ENCODE measurements at places on chromosomes 3 and 15.

DNA sequence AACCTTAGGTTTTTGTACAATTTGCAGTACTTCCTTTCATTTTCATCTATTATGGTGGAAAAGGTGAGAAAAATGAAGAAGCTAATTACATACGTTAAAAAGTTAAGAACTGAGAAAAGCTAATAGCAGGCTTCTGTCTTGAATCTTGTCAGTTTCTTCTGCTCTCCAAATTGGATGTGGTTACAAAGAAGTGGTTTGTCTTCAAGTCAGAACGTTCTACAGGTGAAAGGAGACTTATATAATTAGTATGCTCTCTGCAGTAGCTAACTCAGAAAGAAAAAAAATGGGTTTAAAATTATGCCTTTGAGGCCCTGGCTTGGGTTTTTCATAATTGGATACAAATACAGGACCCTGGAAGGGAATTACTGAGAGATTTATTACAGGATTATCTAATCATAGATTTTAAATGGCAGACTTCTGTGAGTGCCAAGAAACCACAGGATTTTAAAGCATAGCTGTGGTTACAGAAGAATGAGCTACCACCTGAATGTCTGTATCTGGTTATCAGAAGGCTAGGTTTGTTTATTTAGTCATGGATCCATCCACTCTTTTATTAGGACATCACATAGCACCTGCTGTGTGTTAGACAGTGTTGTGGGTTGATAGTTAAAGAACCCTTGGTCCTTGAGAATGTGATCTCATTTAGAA is 528.1 kb upstream of the MCTP2 start:
- no peak for DNase-seq

GRCh38 chr3:105401691-105402149 is 35.0 kb downstream of the ALCAM start:
- no peak for DNase-seq

DNA sequence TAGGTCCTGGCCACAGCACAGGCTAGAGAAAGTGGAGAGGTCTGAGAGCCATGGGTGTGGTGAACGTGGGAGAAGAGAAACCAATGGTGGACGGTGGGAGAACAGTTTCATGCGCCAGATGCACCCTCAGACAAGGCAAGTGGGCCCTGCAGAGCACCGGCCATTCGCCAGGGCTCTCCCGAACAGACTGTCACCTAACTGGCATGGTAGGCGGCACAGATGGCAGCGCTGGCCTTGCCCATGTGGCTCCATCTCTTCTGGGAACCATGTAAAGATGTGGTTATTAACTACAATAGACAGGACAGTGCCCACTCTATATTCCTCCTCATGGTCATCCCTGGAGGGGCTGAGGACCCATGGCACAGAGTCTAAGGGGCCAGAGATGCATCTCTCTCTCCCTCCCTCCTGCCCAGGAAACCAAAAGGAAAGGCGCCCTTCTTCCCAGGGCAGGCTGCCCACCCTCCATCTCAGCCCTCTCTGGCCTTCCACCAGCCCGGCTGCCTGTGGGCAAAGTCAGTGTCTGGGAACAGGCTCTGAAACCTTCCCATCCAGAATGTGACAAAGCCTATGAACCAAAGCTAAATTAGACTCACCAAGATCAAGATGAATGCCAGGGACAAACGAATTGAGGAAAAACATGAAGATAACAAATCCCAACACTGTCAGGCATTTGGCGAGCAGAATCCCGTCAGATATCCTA is 147.8 kb downstream of the OCA2 start:
- no peak for DNase-seq

- DNase-seq = no peak
Measured at GRCh38 chr15:60371175-60372051, 26.4 kb downstream of the ANXA2 start.

GRCh38 chr3:123758081-123758564 is 126.0 kb downstream of the MYLK start:
- DNase-seq = no peak

DNA sequence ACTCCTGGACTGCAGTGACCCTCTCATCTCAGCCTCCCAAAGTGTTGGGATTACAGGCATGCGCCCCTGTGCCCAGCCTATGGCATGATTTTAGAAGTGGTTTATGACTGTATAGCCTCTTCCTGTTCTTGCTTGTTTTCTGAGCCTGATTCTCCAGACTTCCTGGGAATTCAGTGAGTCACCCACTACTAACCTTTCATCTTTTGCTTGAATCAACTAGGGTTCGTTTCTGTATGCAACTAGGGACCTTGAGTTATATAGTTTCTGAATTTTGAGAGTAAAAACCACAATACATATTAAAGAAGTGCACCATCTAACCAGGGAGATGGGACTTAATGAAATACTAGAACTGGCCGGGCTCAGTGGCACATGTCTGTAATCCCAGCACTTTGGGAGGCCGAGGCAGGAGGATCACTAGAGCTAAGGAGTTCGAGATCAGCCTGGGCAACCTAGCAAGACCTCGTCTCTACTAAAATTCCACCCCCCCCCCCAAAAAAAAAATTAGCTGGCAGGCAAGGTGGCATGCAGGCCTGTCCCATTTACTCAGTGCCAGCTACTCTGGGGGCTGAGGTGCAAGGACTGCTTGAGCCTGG is 76.0 kb downstream of the ZNF609 start:
- DNase-seq = no peak

- DNase-seq = no peak
Measured at GRCh38 chr3:134186391-134186790, 64.3 kb downstream of the RYK start.

GRCh38 chr3:167397826-167398225 is 17.7 kb upstream of the ZBBX start:
- no peak for DNase-seq

- DNase-seq = no peak
Measured at GRCh38 chr3:116821371-116821770, 111.8 kb downstream of the TUSC7 start.

- no peak for DNase-seq
Measured at GRCh38 chr3:35201211-35201610, 438.1 kb upstream of the ARPP21 start.

DNA sequence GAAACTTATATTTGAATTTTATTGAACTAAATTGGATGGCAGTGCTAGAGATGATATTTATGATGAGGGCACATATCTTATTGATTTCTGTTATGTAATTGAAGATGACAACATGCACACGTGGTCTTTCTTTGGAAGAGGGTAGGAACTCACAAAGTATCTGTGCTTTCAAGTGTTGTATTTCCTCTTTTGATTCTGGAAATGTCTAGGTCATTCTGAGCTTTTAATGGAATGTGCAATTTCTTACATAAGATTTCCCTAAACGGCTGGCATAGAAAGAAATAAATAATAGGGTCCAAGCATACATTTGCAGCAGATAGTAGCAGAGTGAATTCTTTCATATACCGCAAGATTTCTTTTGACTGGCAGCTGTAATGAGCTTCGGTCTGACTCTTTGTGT is 10.1 kb upstream of the GPR171 start:
- DNase-seq = no peak

GRCh38 chr15:57545995-57546394 is 45.7 kb upstream of the MYZAP start:
- no peak for DNase-seq

DNA sequence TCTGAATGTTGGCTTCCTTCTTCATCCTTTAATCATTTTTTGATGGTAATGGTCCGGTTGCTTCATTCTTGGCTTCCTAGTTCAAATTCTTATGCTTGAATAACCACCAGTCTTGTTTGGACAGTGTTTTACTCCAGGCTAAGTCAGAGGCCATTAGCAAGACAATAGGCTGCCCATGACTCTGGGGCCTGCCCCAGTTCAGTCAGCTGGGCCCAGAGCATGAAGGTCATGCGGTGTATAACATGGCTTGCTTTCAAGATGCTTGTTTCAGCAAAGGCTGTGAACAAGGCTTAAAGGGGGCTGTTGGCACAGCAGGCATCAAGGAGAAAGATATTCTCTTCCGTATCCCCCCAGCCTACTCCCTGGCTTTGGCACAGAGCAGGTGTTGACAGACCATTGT is 13.7 kb downstream of the TM4SF18 start:
- no peak for DNase-seq

DNA sequence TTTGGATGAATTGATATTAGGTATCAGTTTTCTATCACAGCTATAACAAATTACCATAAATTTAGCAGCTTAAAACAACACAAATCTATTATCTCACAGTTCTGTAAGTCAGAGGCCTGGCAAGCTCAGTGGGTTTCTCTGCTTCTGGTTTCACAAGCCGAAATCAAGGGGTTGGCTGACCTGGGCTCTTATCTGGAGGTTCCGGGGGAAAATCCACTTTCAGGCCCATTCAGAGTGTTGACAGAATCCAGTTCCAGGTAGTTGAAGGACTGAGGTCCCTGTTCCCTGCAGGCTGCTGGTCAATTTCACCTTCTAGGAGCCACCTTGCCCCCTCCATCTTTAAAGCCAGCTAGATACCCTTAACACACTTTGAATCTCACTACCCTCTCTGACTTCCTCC is 11.1 kb upstream of the HHATL start:
- DNase-seq = no peak

- no peak for DNase-seq
Measured at GRCh38 chr3:41507336-41508062, 308.2 kb downstream of the CTNNB1 start.

DNA sequence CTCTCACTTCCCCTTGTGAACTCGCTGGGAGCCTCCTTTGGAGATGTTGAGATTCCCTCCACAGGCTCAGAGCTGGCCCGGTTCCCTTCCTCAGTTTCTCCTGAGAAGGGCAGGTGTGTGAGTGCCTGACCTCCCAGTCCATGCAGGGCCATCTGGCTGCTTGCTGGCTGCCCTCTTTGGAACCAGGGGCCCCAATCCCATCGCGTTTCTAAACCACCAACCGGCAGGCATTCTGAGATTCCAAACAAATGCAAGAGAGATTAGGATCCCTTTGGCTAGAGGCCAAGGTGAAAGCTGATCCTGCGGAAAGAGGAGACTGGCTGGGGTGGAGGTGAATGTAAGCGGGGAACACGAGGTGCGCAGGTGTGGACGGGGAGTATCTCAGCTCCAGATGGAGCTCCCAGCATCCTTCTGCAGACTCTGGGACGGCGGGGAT is 2.9 kb upstream of the PRRT3 start:
- DNase-seq = no peak
